ENCODE measurements at places on chromosomes 3 and 15.

GRCh38 chr15:58544756-58545155 lies 113.0 kb downstream of the LIPC start:
- DNase-seq: no peak

DNA sequence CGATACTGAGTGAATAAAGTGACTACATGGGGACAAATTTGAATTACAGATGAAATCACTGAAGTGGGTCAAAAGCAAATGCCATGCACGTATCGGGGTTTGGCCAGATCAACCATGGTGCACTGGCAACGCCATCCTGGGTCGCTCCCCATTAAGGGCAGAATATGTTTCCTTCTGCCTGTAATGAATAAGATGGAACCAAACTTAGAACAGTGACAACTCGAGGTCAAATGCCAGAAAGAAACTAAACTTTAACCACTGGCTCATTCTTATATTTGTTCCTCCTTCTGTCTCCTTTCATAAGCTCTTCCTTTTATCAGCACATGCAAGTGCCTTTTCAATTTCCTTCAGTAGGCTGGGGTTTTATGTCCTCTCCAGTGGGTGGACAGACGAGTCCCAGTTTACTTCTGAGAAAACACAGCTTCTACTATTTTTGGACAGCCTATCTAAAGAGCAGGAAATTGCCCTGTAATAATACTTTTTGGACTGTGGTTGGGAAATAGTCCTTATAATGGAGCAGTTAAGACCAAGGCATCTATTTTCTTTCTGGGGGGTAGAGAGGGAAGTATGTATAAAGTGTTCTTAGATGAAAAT lies 61.4 kb downstream of the WHAMM start:
- DNase-seq: no peak

GRCh38 chr3:43128464-43128863 lies 22.6 kb upstream of the POMGNT2 start:
- DNase-seq: no peak

DNA sequence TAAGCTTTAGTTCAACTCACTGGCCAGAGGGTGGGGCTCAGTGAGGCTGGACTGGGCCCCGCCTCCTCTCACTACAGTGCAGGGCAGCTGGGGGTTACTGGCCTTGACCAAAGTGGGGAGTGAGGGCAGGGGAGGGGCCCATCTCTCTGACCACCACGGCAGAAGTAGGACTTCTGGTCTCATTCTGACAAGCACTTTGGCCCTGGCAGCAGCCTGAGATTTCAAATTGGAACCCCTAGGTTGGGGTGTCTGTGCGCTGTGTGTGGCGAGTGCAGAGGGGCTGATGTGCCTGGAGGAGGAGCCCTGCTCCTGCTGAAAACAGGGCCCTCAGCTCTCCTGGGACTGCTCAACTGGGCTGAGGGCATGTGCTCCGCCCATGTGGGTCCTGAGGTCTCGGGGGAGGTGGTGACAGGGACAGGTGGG lies 60.3 kb upstream of the RPL32 start:
- DNase-seq: no peak

DNA sequence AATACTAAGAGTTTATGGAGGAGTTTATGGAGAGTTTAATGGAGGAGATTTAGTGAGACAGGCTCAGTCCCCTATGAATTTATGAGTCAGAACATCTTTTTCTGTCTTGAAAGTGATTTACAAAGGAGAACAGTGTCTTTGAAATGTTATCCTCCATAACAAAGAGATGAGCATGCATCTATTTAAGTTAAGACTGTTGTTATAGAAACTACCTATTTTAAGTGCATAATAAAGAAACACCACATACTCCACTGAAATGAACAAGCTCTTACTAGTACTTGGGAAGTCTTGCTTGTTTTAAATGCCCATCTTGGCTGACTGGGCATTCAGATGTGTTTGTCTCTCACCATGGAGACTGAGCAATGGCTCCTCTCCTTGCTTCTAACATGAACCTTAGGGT lies 118.7 kb upstream of the ACP3 start:
- no peak for DNase-seq

- DNase-seq: no peak
These were observed 309.1 kb upstream of the TLE3 start for GRCh38 chr15:70406617-70407335.

GRCh38 chr3:8593021-8593827 lies 51.4 kb downstream of the SSUH2 start:
- DNase-seq: no peak

Data from EL (cell line).